ENCODE measurements at places on chromosomes 4 and X. TPM values are rescaled to one million over a fixed set of nuclear protein-coding genes. Genes with fewer than 3 reads are reported as not detected.

GRCh38 chr4:23934915-23935314, 45.1 kb upstream of the PPARGC1A start:
- no peak for DNase-seq

DNA sequence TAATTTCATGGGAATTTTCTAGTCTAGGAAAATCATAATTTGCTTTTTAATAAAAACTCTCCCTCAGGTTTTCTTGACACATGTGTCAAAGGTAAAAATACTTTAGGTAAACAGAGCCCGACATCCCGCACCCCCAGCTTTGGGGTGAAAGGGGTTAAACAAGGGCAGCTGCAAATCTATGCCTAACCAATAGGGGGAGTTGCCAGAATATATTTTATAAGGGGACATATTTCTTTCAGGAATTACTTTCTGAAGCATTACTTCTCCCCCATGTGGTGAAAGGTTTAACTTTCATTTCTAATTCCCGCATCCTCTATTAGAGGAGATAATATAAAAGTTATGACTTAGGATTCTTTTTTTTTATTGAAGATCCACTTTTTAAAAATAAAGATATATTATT, 53.9 kb upstream of the HEPH start:
- DNase-seq: no peak

DNA sequence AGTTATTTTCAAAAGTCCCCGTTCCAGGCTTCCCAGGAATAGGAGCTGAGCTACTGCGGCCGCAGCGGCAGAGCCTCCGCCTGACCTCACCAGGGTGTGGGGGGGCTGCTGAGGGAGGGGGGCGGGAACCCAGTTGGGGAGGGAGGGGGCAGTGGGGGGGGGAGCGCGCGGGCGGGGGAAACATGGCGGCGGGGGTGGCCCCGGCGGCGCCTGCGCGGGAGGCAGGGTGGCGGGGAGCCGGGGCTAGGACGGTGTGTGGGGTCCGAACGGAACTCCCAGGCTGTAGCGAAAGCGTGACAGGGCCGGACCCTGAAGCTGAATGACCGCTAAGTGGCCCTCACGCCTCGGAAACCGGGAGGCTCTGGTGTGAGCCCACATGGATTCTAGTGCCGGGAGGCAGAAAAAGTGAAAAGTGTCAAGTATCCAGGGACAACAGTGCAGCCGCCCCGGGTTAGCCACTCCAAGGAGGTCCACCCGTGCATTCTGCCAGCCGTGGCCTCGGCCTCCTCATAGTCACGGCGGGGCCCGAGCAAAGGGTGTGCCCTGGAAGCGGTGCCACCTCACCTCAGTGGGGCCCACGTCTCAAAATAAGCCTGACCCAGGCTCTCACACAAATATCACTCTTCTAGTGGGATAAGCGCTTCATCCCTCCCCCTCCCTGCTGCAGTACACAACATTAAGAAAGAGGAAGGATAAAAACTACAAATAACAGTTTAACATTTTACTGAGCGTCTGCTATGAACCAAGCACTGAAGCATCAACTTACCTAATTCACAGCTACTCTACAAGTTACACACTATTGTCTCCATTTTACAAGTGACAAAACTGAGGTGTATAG, at the start of gene KLHL13:
KLHL13 (minus strand) TSS at position 98 of the 838 bp plus-strand sequence. CDS start 88,337 bp downstream, outside the sequence.
- no peak for DNase-seq

DNA sequence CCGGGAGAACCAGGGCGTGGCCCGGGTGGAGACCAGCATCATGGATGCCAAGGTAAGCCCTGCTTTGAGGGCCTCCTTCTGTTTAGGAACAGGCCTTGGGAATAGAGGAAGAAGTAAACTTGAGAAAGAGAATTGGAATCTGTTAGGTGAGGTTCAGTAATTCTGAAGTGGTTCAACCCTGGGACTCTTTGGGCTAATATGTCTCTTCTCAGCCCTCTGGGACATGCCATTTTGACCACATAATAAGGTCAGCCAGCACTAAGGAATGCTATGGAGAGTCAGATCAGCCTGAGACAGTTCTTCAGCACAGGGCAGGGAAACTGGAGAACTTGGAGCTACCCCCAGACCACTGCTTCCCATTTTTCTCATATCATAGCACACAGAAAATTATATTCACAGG, 63.3 kb upstream of the PRPS1 start:
- DNase-seq: no peak

DNA sequence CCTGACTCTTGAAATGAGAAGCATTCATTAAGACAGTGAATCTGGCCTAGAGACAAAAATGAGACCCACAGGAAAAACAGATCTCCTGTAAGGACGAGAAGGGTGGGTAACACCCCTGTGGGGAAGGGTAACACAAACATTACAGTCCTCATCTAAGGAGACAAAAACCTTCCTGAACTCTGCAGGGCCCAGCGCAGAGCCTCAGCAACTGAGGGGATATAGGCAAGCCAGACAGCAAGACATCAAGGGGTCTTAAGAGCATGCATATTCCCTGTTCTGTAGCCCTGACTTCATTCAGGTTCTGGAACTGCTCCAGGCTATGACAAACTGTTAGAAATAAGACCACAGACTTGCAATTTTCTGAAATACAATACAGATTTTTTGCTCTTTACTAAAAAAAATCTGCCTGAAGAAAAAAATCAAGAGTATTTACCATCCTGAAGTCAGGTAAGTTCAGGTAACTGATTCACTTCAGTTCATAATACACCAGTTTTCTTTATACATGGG, 15.5 kb downstream of the COX18 start:
- no peak for DNase-seq

GRCh38 chr4:112515198-112516065, 548 bp downstream of the NEUROG2 start:
- no peak for DNase-seq

DNA sequence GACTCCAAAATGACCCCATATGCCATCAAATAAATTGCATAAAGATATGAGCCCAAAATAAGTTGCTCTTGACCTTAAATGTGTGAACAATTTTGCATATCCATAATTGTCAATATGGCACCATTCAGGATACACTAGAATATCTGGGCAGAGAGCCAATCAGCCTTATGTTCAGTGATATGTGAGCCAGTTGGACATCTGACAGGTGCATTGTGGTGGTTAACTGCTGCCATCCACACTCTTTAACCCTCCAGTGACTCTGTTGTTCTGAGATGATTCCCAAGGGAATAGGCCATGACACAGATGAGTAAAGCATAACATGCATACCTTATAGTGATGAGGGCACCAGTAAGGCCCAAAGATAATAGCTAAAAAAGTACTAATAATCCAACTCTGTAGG, 500.1 kb downstream of the PCDH18 start:
- no peak for DNase-seq

GRCh38 chr4:94934201-94934600, 176.4 kb downstream of the BMPR1B start:
- DNase-seq: no peak

DNA sequence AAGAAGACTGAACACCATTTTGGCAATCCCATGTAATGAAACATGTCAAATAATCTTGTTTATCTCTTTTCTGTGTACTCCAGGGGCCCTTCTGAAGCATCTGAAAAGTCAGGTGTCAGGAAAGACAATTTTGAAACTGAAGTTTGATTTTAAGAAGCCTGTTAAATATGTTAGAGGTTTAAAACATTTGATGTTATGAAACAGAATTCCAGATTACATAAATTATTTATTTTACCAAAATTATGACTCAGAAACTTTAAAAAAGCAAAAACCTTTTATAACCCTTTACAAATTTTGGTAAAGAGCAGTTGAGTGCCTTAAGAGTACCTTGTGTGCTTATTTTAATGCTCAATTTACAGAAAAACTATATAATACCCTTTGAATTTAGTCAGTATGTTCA, 130.8 kb downstream of the PAPSS1 start:
- no peak for DNase-seq

GRCh38 chr4:183601381-183601780, 57.6 kb downstream of the RWDD4 start:
- no peak for DNase-seq

GRCh38 chrX:14476205-14476604, 53.1 kb upstream of the GLRA2 start:
- no peak for DNase-seq

DNA sequence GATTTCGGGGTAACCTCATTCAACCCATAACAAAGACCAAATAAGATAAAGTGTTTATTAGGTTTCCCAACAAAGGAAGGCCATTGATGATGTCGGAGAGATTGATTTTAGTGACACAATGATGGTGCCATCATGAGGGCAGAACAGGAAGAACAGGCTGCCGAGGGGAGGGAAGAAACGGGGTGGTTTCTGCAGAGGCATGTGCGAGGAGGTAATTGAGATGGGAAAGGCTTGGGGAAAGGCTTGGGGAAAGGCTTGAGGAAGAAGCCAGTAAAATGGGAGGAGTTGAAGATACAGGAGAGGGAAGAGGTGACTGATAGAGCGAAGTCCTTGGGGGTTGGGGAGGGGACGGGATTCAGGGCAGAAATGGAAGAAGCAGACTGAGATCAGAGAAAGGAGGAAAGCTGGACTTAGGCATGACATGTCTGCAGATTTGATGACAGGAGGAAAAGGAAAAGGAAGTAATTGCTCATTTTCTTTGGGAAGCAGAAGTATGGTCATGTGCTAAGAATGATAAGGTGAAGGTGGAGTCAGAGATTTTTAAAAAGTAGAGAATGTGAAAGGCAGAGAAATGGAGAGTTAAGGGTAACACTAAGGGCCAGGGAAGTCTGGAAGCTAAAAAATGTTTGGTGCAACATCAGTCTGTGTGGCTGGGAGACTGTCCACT, 6.0 kb downstream of the HPSE start:
- DNase-seq: no peak

DNA sequence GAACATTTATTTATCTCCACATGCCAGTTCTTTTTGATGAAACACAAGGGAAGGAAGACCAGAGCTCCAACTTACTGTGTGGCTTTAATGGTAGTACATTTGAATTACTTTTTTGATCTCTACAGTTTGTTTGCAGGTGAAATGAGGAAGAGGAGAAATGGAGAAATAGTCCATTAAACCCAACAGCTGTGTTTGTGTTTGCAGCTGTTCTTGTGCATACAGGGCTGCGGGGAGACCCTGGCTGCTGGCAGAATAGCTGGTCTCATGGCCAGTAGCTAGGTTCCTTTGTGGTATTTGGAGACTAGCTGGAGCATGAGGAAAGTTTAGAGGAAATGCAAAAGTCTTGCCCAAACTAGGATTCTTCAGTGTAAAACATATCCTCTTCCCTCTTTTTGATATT, 374.8 kb downstream of the GPAT3 start:
- DNase-seq: no peak

DNA sequence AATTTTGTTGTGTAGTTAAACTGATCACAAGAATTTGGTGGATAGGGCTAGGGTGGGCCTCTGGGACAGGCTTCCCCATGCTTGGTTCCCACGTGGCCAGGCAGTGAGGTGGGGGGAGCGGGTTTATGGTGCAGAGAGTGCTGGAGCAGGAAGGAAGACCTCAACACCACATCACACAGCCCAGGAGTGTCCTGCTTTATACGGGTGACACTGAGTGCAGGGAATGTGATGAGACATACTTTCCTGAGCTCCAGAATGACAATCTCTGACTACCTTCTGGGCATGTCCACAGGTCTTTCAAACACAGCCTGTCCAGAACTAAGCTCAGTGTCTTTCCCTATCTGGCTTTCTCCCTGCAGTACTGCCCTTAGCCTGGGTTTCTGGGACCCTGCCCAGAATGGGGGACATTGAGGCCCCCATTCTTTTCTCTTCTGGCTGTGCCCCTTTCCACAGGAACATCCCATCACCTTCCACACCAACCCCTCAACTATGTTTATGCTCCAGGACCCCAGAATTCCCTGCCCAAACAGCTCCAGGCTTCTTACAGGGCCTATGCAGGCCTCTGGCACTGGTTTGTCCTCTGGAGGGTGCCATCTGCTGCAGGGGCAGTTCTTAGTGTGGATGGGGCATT, 36.5 kb upstream of the RASL11B start:
- DNase-seq: peak; percentile 82

DNA sequence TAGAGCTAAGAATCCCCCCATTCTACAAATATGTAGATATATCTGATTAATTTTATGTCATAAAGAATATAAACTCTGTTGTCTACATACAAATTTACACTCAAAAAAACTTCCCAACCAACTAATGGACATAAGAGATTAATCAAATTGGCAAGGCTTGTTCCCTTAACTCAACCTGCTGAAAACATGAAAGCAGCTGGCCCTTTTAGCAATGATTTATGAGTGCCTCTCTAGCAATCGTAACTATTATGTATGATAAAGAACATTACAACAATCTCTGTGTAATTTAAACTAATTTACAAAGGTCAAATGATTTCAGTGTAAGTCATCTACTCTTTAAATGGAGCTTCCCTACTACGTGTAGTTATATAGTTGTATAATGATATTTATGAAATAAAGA, 83.1 kb upstream of the FTHL17 start:
- no peak for DNase-seq

- DNase-seq: no peak
Measured at GRCh38 chr4:181331214-181331613, 912.0 kb upstream of the TENM3 start.

DNA sequence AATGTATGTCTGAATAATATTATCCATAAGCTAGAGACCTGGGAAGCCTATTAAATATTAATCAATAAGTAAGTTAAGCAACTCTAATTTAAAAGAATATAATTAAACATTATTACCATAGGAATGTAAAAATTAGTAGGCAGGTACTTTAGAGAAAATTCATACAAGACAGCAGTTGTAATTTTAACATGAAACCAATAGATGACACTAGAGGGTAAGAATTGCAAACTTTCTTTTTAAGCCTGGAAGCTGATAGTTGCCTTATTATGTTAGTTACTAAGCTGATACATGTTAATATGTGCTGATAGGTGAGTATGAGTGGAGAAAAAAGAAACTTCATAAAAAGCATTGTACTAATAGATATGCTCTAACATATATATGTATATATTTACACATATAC, 1157.4 kb downstream of the FAM133A start:
- DNase-seq: no peak

DNA sequence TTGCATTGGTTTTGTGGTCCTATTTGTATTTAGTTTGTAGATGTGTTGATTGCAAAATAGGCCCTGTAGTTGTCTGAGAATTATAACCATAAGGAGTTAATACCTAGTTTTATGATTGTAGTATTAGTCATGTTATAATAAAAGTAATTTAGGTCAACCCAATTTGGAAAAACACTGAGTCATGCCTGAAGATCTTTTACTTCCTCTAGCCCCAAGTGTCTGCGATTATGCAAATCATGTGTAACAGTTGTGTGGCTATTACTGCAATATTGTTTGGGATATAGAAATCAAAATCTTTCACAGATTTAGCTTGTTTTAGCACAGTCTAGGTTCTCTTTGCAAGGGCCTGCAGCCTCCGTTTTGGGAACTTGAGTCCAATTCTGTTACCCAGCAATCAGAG, 12.6 kb downstream of the SRD5A3 start:
- DNase-seq: no peak

GRCh38 chr4:147482281-147482680, 1.4 kb downstream of the EDNRA start:
- no peak for DNase-seq

GRCh38 chrX:108732630-108733321, 3.6 kb downstream of the IRS4 start:
- DNase-seq: no peak

FTSJ1 gene
- 31.7 TPM for total RNA-seq

ASMT gene
- not detected for total RNA-seq

FAM9B gene
- not detected for total RNA-seq

LEF1 gene
- total RNA-seq: 12.5 TPM

CXCL9 gene
- total RNA-seq: 0.74 TPM

XPNPEP2 gene
- 22.3 TPM for total RNA-seq

KIT gene
- 16.7 TPM for total RNA-seq

TCEAL9 gene
- 52.8 TPM for total RNA-seq
